ENCODE measurements at places on chromosomes 2 and 18. TPM values are rescaled to one million over a fixed set of nuclear protein-coding genes. Genes with fewer than 3 reads are reported as not detected.

The E2F6 gene
- total RNA-seq: 27.1 TPM

The SP140 gene
- 1.7 TPM for total RNA-seq

GRCh38 chr2:64979744-64980143 is 9.5 kb upstream of the SLC1A4 start:
- no peak overlapping the region for H3K4me3 ChIP-seq
- H3K4me1 ChIP-seq: peaks cover 17% of the 10 kb centered on the region
- no peak overlapping the region for H3K27ac ChIP-seq
- H3K36me3 ChIP-seq: no peaks in the 10 kb centered on the region
- DNase-seq: no peak
- H3K27me3 ChIP-seq: no peaks in the 10 kb centered on the region

GRCh38 chr2:136242687-136243277 is 124.8 kb upstream of the CXCR4 start:
- no peaks in the 10 kb centered on the region for H3K27me3 ChIP-seq
- peaks cover 15% of the 10 kb centered on the region for H3K4me1 ChIP-seq
- H3K27ac ChIP-seq: no peak overlapping the region
- DNase-seq: no peak
- no peak overlapping the region for H3K4me3 ChIP-seq

DNA sequence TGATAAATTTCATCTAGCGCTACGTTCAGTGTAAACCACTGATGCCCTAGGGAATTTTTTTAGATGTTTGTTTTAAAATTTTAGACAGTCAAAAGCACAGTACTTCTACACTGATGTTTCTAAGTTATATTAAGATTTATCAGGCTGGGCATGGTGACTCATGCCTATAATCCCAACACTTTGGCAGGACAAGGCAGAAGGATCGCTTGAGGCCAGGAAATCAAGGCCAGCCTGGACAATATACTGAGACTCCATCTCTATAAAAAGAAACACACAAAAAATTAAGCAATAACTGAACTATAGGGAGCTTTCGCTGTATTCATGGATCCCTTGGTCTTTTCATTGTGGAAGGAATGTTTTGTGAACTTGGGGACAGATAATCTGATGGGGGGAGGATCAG is 50.6 kb upstream of the MAPRE2 start:
- no peak overlapping the region for H3K4me3 ChIP-seq
- H3K27me3 ChIP-seq: no peaks in the 10 kb centered on the region
- H3K4me1 ChIP-seq: no peaks in the 10 kb centered on the region
- H3K36me3 ChIP-seq: no peaks in the 10 kb centered on the region
- DNase-seq: peak; percentile 47

GRCh38 chr2:28128281-28128950 is 237.9 kb downstream of the BABAM2 start:
- peak; percentile 84 for DNase-seq
- no peaks in the 10 kb centered on the region for H3K27me3 ChIP-seq
- H3K4me3 ChIP-seq: no peak overlapping the region
- no peaks in the 10 kb centered on the region for H3K36me3 ChIP-seq

DNA sequence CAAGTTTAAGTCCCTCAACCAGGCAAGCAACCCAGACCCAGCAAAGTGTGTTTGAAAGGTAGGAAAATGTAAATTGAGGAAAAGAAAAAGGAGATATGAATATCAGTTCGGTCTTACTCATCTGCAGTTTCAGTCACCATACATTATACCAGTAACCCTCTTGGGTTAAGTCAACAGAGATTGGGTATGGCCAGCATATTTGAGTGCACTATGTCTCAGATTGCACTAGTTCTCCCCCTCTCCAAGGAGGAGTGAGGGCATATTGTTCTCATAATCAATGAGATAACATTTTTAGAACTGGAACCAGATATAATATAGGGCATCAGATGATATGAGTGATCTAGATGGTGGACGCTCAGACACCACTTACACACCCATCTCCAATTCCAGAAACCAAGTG is 141.5 kb downstream of the COPS8 start:
- H3K27ac ChIP-seq: peak overlapping the region; percentile 65
- DNase-seq: no peak

Data from PC-3 (cell line).